ENCODE measurements at places on chromosomes 5 and 9.

GRCh38 chr5:125499636-125500332 is 753.3 kb upstream of the ZNF608 start:
- no peak for DNase-seq

DNA sequence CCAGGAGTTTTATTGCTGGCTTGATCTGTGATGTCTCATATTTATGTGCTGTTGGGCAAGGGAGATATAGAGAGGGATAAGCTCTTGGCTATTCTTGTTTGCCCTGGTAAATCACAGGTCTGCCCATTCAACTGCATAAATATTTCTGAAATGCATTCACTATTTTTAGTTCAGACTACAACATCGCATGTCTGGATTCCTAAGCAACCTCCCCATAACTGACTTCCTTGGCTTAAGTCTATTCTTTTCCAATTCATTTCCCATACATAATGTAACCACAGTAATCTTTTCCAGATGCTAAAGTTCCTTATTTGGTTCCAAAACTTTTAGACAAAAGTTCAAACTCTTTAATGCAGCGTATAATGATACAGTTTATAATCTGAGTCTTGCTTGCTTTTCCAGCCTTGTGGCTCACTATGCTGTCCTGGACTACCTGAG is 321.4 kb upstream of the ACTBL2 start:
- DNase-seq: peak; percentile 93

DNA sequence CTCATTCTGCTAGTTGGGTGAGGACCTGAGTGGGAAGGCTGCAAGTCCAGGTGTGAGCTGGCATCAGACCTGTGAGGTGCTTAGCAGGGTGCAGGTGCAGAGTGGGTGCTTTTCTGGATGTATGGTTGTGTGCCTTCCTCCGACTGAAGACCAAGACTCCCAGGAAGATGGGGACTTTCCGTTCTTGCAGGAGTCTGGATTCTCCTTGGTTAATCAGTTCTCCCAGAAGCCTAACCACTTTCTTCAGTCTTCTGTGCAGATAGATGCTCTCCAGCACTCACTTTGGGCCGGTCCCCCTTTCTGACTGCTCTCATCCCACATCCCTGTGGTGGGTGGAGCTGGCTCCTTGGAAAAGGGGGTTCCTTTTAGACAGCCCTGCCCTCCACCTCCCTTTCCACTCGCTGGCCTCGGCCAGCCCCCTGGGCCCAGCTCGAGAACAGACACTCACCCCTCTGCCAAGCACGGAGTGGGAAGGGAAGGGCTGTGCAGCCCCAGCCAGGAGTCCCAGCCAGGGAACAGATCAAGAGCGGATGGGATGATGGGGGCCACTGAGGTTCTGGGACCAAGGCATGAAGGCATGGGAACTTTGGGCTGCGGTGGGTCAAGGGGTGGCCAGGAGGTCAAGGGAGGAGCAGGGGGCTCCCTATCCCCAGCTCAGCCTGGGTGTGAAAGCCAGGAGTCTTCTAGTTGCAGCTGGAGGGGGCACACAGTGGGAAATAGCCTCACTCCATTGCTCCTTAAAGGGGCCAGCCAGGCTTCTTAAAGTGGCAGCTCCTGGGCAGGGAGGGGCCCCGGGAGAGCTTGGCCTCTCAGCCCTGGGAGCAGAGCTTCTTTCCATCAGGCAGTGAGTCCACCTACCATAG is 62.4 kb downstream of the FGF18 start:
- DNase-seq: no peak

DNA sequence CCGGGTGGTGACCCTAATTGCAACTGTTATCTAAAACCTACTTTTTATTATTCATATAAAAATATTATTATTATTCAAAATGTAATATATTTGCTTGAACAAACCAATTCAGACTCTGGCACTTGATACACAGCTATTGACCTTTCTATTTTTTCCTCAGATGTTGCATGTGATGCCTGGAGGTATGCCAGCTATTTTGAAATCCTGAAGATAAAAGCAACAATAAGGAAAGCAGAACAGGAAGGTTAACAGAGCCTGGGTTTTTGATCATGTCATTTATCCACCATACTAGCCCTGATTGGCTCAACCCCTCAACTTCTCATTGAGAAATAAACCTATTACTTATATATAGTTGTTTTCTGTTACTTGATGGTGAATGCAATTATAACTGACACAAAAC is 340.9 kb upstream of the KIF2A start:
- no peak for DNase-seq

- no peak for DNase-seq
Observed at GRCh38 chr9:99628849-99629620, 192.7 kb upstream of the NR4A3 start.

- peak; percentile 1 for DNase-seq
Observed at GRCh38 chr5:59416451-59416850, 477.1 kb downstream of the PDE4D start.

- no peak for DNase-seq
Observed at GRCh38 chr5:1792842-1793266, 6.8 kb downstream of the MRPL36 start.

- no peak for DNase-seq
Observed at GRCh38 chr5:33330426-33330825, 110.3 kb upstream of the TARS1 start.

DNA sequence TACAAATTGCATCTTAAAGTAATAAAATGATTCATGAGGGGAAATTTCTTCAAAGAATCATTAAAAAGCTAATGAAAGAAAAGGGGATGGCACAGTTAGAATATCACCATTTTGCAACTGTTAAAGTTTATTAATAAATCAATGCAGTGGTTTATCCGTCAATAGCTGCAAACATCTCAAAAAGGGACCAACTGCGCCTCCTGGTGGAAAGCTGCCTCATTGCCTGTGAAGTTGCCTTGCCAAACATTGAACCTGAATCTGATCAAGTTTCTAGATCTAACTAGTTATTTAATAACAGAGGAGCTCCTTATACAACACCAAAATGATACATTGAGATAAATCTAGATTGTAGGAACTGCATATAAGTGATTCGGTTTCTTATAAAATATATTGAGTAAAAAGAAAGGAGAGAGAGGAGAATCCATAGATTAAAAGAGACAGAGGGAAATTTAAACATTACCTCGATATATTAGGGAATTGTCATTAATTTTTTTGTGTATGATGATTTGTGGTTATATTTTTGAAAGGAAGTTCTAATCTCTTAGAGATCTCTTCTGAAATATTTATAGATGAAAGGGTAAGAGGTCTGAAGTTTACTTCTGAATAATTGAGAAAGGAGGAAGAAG is 6.9 kb upstream of the NDUFB6 start:
- no peak for DNase-seq

GRCh38 chr5:154755361-154756008 is at the start of gene LARP1:
TSS of gene LARP1 (plus strand) at chr5:154755377. CDS start at chr5:154755758, 381 bp downstream.
- no peak for DNase-seq

DNA sequence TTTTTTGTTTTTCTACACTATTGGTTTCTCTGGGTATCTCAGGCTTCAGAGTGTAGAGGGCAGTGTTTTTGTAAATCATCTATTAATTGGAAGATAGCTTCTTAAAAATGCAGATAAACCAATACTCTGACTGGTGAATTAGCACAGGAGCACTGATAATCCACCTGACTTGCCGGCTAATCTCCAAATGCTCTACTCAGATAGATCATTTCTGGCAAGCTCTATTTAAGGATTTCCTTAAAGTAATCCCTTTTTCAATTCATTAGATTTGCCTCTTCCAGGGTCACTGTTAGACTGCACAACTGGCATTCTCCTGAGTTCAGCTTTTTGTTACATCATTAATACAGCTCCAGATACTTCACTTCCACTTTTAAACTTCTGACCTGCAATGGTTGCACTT is 1390.3 kb upstream of the NUDT12 start:
- no peak for DNase-seq

GRCh38 chr9:129080298-129080600 is 662 bp upstream of the DOLPP1 start:
- no peak for DNase-seq

- DNase-seq: no peak
Observed at GRCh38 chr9:136558373-136558772, 12.5 kb upstream of the NOTCH1 start.

GRCh38 chr5:75736273-75736672 is 19.0 kb upstream of the POC5 start:
- no peak for DNase-seq

DNA sequence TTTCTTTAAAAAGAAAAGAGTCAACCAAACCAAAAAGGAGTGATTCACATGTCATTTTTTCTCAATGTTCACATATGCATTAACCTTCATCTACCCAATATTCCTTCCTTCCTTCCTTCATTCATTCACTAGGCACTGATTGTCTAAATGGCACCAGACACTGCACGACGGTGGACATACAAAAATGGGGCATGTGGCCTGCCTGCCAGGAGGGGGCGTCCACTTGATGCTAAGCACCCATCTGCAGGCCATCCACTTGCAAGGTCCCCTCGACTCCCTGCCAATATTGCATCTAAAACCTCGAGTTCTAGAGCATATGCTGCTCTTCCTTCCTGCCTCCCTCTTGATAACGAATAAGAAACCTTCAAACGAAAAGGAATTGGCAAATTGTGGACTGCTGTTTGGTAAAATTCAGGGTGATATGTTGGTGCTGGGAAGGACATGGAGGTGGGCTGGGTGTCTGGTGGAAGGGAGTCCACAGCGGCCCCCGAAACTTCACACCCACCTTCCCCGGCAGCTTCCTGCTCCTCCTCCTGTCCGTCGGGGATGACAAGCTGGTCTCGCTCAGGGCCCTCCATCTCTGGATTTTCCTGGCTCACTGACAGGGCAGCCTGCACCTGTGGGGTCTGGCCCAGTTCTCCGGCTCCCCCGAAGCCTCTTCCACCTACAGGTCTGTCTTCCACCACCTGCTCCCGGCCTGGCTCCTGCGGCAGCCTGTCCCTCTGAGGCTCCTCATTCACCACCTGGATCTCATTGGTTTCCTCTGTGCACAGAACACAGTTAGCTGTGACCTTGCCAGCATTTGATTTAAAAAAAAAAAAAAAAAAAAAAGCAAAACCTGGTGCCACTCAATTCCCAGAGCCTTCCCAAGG is 64.3 kb downstream of the GOLM1 start:
- DNase-seq: no peak

DNA sequence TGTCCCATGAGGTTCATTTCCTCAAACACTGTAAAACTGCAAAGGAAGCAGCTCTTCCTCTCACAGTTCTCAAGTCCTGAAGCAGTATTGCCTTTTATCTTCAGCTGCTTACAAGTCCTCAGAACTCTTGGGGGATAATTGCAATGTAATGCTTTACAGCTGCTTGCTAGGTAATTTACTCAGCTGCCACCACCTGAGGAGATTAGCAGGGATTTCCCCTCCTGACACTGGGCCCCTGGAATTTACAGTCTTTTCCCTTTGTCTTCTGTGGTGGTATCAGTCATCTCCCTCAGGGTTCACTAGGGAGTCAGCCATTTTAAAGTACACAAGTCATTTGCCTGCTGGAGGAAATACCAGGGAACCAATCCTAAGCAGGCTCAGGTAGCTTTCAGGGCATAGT is 754.3 kb upstream of the GRAMD2B start:
- DNase-seq: no peak

- no peak for DNase-seq
Observed at GRCh38 chr5:32542216-32543059, 42.9 kb upstream of the SUB1 start.

DNA sequence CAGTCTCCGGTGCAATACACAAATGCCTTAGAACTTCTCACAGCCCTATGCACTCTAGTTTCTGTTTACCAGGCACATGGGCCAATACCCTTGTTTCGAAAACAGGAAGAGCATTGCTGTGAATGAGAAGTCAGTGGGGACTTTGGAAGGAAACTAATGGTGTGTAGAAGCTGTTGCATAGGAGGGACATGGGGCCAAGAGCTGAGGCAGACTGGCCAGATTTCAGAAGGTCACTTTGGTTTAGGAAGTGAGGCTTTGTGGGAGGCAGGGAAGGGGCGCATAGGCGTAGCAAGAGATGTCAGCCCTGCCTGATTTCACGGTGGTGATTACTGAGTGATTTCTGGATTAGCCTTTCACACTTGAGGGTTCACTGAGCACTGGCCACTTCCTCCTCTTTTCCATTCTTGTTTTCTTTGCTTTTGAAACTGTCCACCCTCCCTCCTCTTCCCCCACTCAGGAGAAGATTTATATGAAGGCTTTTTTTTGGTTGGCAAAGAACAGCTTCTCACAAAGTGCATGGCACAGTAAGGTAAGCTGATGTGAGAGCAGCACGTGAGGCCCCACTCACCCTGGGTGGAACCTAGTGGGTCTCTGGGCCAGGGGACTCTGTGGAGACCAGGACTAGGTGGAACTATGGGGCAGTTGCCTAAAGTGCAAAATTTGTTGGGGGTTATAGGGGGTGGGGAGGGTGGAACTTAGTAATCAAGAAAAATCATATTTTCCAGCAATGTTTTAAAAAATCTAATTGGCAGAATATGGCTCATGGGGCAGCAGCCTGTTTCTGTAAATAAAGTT is 6.1 kb upstream of the TMEM252 start:
- no peak for DNase-seq

DNA sequence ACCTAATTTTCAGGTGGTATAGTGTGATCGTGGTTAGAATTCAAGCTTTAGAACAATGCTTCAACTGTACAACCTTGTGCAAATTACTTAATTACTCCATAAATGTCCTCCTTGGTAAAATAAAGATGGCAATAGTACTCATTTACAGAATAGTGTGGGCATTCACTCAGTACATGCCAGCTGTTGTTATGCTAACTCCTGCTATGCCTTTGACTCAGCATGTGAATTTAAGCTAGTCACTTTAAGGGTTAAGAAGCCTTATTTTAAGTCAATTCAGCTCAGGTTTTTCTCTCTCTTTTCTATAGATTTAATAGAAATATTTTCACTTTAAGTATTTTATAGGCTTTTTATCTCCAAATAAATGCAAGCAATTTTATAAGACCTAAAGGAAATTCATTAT is 335.6 kb upstream of the ITGA1 start:
- DNase-seq: no peak

GRCh38 chr5:152097128-152097527 is 172.5 kb upstream of the GLRA1 start:
- DNase-seq: no peak

- peak; percentile 37 for DNase-seq
Observed at GRCh38 chr5:112653638-112654205, 84.0 kb upstream of the APC start.

DNA sequence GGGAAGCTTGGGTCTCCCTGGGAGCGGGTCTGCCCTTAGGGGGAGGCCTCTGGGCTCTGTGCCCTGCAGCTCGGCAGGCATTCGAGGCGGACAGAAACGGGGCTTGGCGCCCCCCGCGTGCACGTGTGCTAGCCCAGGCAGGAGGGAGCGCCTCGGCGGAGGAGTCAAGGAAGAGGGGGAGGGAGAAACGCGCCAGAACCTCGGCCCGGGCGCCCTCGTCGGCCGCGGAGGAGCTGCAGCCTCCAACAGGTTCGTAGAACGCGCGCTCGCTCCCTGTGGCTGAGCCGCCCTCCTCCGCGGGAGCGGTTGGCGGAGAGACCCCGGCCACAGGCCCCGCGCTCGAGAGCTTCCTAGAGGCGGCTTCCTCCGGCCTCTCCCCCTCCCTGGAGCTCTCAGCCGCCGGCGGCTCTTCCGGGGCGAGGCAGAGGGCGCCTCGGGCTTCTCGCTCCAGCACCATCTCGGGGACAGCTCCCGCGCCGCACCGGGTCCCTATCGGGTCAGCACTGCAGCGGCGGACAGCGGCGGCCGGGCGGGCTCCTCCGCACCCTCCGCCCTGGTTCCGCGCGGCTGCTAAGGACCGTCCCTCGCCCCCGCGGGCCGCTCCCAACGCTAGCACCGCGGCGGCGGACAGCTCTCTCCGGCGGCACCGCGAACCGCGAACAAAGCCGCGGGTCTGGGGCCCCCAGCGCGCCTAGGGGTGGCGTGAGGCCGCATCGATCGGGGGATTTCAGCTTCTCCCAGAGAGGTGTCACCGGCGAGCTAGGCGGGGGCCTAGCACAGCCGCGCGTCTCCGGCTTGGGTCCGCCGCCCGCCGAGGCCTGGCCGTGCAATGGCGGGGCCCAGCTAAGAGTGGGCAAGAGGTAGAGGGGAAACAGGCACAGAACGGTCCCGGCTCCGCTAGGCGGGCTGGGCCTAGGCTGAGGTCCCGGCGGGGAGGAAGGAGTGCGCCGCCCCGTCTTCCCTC is 74.6 kb upstream of the CPLX2 start:
- peak; percentile 8 for DNase-seq

Data from BJ (cell line).